ENCODE measurements at places on chromosomes 7 and 10.

DNA sequence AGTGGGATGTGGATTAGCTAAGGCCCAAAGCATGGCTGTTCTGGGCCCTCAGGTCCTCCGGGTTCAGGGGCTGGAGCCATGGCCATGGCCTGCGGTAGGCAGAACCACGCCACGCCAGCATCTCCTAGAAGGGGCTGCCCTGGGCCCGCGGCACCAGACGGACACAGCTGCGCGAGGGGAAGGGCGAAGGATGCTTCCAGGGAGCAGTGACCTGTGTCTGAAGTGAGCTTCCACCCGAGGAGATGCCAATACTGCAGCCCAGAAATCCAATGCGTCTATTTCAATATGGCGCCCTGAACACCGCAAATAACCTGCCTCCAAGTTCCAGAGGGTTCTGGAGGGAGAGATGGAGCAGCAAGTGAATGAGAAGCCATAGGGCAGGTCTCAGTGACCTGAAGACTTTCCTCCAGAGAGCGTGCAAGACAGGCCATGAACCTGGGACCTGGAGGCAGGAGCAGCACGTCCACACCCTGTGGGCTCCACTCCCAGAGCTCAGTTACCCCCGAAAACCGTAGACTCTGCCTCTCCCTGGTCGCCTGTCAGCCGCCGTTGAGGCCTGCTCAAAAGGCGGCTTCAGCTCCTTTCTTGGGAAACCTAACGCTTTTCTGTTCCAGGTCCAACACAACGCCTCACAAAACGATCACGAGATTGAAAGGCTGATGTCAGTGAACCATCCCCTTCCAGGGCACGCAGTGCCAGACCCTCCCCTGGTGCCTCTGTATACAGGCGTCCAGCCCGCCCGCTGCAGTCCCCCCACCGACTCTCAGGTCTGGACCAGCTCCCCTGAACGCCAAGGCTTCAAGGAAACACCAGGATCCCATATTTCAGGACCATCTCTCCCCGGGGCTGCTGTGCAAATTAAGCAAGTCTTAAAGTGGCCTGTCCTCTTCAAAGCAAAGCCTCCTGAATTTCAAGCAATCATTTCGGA lies 37.4 kb downstream of the AMZ1 start:
- DNase-seq: peak; percentile 74

DNA sequence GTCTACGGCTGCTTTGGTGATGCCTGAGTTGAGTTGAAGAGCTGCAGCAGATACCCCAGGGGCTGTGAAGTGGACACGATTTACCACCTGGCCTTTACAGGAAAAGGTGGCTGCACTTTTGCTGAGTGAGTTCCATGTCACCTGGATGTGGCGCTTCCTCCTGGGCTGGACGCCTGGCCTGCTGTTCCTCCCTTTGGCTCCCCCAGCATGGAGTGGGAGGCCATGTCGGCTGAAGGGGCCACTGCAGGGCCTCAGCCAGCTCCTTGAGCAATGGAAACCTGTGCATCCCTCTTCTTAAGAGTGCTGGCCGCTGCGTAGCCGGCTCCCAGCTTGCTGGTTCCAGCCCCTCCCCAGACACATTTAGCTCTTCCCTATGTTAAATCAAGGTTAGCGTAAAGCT lies 221.0 kb downstream of the GLRX3 start:
- DNase-seq: no peak

DNA sequence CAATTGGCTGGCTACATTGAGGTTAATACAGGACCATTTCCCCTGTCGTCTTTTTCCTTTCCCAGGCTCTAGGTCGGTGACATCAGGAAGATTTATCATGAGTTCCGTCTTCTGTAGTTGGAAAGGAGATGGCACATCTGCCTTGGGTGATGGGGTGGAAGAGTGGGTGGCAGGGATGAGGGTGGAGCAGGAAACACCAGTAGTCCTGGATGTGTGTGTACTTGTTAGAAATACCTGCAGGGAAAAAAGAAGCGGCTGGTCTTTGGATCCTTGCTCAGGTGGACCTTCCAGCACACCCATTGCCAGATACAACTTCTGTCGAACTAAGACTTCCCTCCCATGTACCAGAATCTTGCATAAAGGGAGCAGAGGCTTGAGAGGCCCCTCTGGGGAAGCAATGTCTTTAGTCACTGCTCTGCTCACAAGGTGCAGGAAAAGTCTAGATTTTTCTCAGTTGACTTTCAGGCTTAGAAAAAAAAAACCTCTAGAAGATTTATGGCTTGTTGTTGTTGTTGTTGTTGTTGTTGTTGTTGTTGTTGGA lies 516.8 kb upstream of the GALNT17 start:
- no peak for DNase-seq

DNA sequence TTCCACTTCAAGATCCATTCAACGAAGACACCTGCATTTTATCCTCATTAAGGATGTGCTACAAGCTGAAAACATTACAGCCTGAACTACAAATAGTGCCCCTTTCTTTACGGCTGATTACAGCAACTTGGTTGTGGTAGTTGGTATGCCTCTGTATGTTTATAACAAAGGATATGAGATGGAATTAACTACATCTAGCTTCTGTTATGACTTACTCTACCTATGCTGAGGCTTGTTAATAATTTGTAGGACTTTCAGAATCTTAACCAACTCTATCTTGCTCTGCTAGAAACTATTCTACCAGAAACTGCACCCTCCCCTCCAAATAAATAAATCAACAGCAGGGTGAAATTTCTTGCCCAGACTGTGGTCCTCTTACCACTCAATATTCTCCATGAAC lies 448.1 kb downstream of the GRM8 start:
- no peak for DNase-seq

GRCh38 chr10:55191236-55191860 lies 390.3 kb upstream of the PCDH15 start:
- no peak for DNase-seq

DNA sequence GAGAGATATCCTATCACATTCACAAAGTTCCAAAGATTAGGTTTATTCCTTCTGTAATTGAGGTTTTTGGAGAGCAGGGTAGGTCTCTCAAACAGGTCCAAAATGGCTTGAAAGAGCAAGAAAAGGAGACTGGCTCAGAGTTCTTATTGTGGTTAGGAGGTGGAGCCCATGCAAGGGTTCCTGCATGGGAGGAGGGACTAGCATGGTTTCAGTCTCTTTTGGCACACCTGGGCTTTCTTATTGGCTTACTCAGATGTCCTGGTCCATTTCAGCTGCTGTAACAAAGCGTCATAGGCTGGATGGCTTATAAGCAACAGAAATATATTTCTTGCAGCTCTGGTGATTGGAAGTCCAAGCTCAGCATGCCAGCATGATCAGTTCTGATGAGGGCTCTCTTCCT lies 493.1 kb downstream of the REEP3 start:
- DNase-seq: no peak

DNA sequence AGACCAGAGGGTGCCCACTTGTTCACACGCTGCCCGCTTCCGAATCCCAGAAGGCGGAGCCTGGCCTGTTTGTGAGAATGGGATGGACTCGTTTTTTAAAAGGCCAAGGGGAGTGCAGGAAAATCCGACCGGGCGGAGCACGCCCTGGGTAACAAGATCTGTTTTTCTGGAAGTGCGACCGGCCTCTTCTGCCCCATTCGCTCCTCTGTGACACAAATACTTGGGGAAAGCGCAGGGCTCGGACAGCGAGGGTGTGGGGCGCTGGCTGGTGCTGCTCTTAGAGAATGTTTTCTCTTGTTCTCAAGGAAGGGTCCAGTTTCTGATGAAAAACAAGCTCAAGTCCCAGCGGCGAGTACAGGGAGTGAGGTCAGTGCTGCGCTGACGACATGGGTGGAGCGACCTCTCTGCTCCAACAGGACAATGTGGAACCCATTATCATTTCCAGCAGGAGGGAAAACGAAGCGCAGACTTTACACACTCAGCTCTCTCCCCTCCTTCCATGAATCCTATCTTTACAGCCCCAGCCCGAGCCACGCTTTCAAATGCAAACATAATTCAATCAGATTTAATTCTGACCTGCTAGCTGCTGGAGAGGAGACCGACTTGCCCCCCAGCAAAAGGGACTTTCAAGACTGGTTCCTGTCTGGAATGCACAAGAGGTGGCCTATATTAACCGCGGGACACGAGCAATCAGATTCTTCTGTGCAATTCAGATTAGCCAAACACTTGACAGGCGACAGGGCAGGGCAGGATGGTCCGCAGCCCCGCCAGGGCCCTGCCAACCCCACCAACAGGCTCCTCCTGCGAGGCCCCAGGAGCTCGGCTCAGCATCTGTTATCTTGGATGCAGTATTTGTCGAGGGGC lies 1.1 kb downstream of the RADIL start:
- peak; percentile 98 for DNase-seq

DNA sequence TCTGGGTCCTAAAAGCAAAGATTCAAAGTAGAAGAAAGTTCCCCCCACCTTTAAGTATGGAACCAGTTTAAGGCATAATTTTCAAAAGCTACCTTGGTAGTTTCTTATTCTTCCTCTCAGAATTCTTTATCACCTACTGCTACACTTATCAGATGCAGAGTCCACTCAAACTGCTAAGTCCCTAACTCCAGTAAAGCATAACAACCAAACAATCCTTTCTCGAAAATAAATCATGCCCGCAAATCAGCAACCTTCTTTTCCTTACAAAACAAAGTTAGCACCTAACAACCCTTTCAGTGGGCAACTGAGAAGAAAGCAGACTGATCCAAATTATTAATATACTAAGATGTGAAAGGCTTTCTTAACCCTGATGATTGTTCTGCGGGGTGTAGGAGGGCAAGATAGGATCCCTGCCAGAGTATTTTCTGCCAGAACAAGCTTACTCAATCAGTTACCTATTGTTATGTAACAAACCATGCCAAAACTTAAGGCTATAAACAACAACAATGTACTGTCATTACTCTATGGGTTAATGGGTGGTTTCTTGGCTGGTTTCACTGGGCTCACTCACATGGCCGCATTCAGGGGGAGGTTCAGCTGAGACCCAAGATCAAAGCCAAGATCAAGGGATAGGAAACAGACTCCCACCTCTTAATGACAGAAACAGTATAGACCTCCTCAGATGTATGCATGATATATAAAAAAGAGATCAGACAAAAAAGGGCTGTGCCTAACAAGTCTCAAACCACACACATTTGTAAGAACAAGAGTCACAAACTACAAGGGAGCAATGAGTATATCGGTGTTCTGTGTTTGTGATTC lies 42.0 kb downstream of the CCDC6 start:
- DNase-seq: no peak

Data from osteoblast (primary cell).